ENCODE measurements at places on chromosomes 13 and 19.

DNA sequence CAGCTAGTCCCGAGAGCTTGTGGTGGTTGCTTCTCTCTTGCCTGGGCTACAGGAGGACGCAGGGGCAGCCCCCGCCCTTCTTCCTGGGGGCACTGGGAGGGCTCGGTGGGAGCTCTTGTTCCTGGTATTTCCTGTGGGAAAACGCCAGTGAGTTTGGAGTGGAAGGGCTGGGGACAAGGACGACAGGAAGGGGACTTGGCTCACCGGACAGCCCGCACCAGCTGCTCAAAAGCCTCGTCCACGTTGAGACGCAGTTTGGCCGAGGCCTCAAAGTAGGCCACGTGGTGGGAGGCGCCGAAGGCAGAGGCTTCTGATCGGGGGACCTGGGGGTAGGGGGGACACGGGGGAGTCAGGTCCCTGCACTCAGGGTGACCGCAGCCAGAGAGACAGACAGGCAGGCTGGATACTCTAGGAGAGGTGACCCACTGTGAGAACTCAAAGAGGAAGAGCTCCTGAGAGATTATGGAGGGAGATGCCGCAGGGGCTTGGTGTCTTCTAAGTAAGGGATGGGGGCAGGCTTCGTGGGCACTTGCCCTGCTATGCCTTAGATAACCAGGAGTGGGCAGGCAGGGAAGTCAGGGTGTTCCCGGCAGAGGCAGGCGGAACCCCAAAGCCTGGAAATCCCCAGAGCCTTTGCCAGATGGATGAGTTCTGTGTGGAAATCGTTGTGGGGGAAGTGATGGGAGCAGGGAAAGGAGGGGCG lies 4.3 kb downstream of the RRAS start:
- no peak for DNase-seq

DNA sequence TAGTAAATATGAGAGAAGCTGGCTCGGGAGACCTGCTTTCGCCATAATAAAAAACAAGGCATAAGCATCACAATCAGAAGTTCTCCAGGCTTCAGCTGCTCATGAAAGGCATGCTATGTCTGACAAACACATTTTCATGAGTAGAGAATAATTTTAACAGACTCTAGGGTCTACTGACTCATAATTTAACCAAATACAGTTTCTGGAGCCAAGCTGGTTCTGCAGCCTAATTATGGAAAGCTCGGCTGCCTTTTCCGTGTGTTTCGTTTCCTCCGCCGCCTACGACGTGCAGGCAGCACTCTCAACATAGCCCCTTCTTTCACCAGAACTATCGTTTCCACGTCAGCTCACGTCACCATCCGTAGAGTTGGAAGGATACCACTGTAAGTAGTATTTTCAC lies 5.7 kb downstream of the MCF2L start:
- no peak for DNase-seq

GRCh38 chr13:51728972-51729371 lies 75.0 kb downstream of the DHRS12 start:
- DNase-seq = no peak

DNA sequence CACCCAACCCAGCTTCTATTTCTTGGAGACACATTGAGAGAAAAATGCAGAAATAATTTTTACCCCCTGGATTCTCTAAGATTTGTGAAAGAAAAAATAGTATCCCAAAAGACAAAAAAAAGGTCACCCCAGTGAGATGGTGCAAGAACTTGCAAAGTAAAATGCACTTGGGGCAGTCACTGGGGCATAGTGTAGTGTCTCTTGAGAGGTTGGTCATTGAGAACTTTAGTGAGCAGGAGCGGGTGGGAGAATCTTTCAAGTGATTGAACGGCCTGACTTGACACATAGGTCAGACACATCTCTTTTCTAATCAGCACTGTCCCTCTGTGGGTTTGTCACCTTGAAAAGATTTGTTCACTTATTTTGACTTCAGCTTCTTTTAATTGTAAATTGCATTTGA lies 2.4 kb downstream of the ZNF85 start:
- DNase-seq = no peak

- no peak for DNase-seq
Observed at GRCh38 chr19:11041966-11042627, 47.2 kb upstream of the LDLR start.
